ENCODE measurements at places on chromosomes 7 and 10.

DNA sequence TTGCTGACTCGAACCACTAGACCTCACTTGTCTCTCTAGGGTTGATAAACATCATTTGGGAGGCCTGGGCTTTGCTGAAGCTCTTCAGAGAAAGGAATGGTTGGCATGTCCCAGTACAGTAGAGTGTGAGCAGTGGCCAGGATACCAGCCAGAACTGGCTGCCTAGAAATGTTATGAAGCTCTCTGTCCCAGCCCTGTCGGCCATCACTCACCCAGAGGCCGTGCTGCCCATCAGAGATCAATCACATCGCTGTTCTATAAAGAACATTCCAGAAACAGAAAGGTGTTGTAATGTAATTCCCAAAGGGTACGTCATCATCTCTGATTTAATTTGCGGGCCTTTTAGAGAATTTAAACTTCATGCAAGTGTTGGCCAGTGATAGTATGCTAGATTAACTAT, 111.5 kb downstream of the PRPF18 start:
- DNase-seq: no peak

GRCh38 chr10:80462299-80462980, 8.3 kb downstream of the TSPAN14 start:
- no peak for DNase-seq

DNA sequence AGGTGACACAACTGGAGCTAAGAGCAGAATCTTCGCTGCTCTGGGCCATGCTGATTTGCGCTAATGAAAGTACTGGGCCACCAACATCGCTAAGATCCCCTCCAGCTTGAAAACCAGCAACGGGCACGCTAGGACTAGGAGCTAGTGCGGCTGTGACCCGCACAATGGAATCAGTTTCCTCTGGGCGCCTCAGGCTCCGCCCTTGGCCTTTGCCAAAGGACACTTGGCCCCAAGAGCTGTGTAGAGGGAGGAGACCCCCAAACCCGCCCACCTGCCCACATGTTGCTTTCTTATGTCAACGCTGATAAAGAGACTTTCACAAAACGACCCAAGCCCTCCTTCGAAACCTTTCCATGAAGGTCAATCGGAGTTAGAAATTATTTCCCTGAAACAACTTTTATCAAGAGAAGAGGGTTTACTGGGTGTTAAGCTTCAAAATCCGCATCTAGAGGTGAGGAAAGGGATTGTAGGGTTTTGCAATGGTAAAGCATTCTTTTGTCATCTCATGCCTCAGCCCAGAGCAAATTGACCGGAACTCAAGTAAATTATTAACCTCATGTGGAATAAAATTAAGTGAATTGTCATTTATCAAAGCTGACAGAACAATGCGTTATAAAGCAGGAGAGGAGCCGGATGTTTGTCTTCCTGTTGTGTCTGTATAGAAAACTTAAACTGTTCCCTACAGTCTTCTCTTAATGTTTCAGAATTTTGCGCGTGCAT, 9.4 kb downstream of the ABCB5 start:
- DNase-seq: no peak

GRCh38 chr10:65355141-65355680, 1570.6 kb upstream of the LRRTM3 start:
- DNase-seq: no peak

- DNase-seq: no peak
Observed at GRCh38 chr10:26048756-26049155, 114.7 kb downstream of the MYO3A start.

DNA sequence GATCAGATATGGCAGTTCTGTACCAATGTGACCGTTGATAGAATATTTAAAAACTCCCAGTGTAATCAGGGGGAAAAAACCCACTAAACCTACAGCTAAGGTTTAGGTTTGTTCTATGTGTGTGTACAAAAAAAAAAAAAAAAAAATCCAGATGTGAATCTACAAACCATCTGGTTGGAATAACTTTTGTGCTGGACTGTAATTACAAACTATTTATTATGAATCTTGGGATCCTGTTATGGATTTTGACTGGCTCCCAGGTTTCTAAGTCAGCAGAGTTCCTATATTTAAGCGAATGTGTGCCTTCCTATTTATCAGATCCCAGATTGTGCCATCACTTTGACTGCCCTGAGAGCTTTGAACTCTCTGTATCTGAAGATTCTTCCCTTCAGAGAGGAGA, 29.1 kb downstream of the BMPER start:
- no peak for DNase-seq

All from putamen (tissue), 1 donor.